ENCODE measurements at places on chromosomes 11 and 22. TPM values are rescaled to one million over a fixed set of nuclear protein-coding genes. Genes with fewer than 3 reads are reported as not detected.

Gene FREY1
- 2.0 TPM for total RNA-seq

Gene ESAM
- 0.35 TPM for total RNA-seq

Gene UBQLNL
- total RNA-seq: not detected

DNA sequence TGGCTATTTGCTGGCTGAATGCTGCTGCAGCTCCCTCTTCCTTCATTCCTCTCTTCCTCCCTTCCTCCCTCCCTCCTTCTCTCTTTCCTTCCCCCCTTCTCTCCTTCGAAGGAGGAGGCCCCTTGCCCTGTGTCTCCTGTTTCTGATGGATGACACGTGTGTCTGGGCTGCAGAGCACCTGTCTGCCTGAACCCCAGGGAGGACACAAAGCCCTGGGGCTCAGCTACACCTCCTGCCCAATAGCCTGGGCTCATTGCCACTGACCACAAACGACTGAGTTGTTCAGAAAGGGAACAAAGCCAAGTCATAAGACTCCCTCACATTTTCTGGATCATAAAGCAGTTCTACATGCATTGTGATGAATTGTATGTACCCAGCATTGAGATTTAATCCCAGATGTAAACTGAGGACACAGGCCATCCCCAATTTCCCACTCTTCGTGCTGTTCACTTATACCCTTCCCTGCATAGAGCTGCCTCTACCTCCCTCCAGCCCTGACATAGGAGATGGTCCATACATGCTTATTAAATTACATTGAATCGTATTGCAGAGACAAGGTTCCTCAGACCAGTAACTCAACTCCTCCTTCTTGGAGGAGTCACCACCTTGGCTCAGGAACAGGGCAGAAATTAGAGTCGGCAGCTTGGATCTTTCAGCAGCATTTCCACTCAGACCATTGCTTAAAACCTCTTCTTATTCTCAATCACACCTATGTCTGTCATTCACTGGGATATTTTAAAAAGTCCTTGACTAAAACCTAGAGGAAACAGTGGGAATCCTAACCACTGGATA, 1.2 kb downstream of the CSRP3 start:
- no peak for DNase-seq

DNA sequence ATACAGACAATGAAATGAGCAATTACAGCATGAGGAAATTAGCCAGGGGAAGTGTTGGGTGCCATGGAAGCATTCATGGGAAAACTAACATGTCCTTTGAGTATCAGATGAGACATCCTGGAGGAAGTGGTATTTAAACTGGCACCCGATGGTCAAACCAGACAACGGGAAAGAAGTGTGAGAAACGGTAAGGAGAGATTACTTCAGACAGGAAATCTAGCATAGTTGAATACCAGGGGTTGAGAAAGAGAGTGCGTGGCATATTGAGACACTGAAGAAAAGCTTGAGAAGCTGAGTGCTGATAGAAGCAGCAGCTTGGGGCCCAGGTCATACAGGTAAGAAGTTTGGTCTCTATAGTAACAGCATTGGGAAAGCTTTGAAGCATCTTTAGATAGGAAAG, 175.3 kb downstream of the C11orf87 start:
- no peak for DNase-seq

DNA sequence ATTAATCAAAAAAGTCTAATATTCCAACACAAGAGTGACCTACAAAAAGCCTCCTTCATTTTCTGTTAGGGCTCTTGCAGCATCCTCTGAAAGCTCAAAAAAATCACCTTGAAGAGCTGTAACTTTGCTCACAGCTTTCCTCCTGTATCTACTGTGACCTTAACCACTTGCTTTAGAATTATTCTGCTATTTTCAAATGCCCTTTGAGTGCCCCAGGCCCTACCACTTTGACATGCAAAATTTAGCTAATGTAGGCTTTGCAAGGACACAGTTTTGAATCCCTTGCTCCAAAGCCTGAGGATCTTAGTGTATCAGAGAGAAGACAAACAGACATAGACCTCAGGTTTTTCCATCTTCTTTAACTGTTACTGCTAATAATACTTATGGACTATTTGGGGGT, 253.1 kb downstream of the LRRC4C start:
- no peak for DNase-seq

- DNase-seq: no peak
Observed at GRCh38 chr11:2574553-2575535, 125.0 kb downstream of the KCNQ1OT1 start.

Gene CARNS1
- 2.7 TPM for total RNA-seq

- DNase-seq: peak; percentile 58
Observed at GRCh38 chr11:65506772-65507505, 8.1 kb downstream of the MALAT1 start.

- no peak for DNase-seq
Observed at GRCh38 chr11:78127403-78127802, 12.0 kb downstream of the ALG8 start.

DNA sequence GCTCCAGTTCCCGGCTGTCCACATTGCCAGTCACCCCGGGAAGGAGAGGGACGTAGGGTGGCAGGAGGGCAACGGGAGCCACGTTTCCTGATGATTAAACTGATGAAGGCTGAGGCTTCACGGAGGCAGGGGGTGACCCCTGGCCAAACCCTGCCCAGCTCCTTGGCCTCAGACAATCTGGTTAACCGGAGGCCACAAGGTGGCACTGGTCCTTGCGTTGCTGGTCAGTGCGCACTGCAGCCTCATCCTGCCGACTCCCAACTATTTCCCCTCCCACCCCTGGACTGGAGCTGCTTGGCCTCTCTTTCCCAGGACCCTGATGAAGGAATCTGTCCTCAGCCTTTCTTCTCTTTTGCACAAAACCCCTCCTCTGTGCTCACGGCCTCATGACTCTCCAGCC, 75.3 kb downstream of the PDE2A start:
- no peak for DNase-seq

Gene GLYAT
- not detected for total RNA-seq

Gene OR52N4
- total RNA-seq: 0.48 TPM

DNA sequence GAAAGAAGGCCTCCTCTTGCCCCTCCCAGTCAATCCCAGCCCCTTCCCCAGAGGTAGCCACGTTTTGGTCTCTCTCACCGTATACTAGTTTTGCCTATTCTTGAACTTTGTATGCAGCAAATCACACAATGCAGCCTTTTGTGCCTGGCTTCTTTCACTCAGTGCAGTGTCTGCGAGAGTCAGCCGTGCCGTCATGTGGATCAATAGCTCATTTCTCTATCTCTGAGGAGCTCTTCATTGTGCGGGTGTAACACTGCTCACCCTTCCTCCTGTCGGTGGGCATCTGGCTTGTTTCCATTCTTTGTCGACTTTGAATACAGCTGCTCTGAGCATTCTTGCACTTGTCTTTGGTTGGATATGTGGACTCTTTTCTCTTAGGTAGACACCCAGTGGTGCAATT, 146.5 kb downstream of the CACNA1I start:
- DNase-seq: no peak

Gene CYB561A3
- 53.7 TPM for total RNA-seq

DNA sequence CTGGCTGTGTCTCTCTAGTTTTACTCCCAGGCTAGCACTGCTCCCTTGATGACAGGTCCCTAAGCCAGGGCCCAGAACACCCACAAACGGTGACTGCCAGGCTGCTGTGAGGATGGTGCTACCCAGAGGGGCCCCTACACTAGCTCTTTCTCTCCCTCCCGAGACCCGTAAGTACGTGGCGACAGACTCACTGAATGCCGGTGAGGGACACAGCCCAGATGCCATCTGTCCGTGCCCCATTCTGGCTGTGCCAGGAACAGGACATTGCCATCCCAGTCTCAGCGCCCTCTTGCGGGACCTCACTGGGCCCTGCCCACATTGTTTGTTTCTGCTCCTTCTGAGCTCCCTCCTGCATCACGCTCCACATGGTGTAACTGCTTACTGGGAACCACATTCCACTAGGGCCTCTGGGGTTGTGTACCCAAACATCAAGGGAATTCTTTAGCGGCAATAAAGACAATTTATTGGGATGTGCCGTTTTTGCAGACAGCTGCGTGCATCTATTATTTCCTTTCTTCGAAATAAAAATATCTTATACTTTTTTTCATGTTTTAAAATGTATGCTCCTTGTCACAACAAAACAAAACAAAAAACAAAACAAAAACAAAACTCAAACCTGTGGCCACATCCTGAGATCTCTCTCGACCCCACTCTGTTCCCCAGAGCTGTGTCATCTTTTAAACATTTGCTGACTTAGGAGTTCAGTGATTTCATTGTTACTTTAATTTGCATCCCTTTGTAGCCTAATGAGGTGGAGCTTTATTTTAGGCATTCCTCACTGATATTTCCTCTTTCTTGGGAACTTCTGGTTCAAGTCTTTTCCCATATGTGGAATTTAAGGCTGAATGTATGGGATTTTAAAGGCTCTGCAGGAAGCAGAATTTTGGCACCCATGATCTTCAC, 4.4 kb upstream of the TPCN2 start:
- DNase-seq: no peak

DNA sequence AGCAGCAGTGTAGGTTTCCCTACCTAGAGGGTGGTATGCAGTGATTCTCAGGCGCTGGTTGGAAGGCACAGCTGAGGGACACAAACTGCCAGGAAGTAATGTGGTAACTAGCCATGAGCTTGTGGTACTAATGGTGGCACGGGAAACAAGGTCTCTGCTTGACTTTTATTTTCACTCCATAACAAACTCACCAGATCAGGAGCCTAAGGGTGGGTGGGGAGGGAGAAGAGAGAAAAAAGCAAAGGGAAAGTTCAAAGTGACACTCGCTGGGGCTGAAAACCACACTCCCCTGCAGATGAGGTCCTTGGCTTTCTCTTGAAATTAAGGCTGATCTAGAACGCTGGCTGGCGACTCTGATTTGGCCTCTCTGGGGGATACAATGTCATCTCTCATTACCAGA, 22.0 kb downstream of the TRAF6 start:
- no peak for DNase-seq

DNA sequence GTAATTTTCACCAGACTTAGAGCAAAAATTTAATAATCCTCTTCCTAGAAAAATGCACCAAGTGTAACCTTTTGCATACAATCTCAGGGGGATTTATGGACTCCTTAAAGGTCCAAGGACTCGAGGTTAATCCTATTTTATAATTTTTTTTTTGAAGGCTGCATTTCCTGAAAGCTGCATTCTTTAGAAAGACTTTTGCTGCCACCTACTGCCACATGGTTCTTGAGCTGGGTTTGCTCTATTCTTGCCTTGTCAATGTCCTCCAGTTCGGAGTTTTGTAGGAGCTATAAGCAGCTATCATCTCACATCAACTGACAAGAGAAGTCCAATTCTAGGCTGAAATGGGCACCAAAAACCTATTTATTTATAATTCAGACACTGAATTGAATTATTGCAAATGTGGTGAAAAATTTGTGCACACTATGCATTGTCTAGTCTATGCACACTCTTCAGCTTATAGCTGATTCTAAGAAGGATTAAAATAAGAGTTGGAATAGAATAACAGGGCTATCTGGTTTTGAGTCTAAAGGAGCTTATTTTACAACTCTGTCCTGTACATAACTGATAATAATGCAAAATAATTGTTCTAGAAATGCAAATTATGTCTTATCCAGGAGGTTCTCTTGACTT, 31.3 kb downstream of the TRAF6 start:
- DNase-seq: peak; percentile 14

Gene LRRC74B
- total RNA-seq: not detected

DNA sequence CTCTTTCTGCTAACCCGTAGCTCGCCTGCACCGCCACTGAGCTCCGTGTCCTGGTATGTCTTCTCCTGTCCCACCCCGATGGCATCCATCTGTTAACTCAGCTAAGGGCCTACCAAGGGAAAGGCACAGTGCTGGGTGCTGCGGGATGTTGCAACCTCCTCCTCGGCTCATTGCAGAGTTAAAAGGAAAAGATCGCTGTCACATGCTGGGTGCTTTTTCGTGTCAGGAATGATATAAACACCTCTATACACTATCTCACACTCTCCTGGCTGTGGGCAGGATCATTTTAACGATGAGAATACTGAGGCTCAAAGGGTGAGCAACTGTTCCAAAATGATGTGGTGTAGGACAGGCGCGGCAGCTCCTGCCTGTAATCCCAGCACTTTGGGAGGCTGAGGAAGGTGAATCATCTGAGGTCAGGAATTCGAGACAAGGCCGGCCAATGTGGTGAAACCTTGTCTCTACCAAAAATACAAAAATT, 10.1 kb downstream of the TXN2 start:
- DNase-seq: no peak

GRCh38 chr22:39431821-39432251, 25.0 kb upstream of the MGAT3 start:
- no peak for DNase-seq

- DNase-seq: no peak
Observed at GRCh38 chr11:32775908-32776307, 18.6 kb downstream of the CCDC73 start.

Gene NXPE2
- total RNA-seq: not detected

All from CD8-positive, alpha-beta memory T cell (primary cell).